Omental fat pad (tissue), 4 donors: ENCODE measurements at places on chromosomes 6 and 20. TPM values are rescaled to one million over a fixed set of nuclear protein-coding genes. Genes with fewer than 3 reads are reported as not detected.

The NKAPL gene
- total RNA-seq: 4.4 TPM

The CST7 gene
- total RNA-seq: 20.5 TPM

The PDYN gene
- total RNA-seq: not detected

The EYS gene
- total RNA-seq: 0.19 TPM

The KIF6 gene
- 0.38 TPM for total RNA-seq

The VSX1 gene
- not detected for total RNA-seq

The KCNK15 gene
- 8.8 TPM for total RNA-seq

The FAM209B gene
- not detected for total RNA-seq

The PDE7B gene
- 7.3 TPM for total RNA-seq

The SERINC1 gene
- 233 TPM for total RNA-seq

The KHDRBS2 gene
- total RNA-seq: 0.95 TPM

The TMEM200A gene
- 4.4 TPM for total RNA-seq

The LPA gene
- 0.24 TPM for total RNA-seq

The AIF1 gene
- total RNA-seq: 72.5 TPM

The HCRTR2 gene
- not detected for total RNA-seq

The BMP5 gene
- total RNA-seq: not detected

The NCOA7 gene
- total RNA-seq: 35.3 TPM
